ENCODE measurements at places on chromosomes 5 and 9. TPM values are rescaled to one million over a fixed set of nuclear protein-coding genes. Genes with fewer than 3 reads are reported as not detected.

DNA sequence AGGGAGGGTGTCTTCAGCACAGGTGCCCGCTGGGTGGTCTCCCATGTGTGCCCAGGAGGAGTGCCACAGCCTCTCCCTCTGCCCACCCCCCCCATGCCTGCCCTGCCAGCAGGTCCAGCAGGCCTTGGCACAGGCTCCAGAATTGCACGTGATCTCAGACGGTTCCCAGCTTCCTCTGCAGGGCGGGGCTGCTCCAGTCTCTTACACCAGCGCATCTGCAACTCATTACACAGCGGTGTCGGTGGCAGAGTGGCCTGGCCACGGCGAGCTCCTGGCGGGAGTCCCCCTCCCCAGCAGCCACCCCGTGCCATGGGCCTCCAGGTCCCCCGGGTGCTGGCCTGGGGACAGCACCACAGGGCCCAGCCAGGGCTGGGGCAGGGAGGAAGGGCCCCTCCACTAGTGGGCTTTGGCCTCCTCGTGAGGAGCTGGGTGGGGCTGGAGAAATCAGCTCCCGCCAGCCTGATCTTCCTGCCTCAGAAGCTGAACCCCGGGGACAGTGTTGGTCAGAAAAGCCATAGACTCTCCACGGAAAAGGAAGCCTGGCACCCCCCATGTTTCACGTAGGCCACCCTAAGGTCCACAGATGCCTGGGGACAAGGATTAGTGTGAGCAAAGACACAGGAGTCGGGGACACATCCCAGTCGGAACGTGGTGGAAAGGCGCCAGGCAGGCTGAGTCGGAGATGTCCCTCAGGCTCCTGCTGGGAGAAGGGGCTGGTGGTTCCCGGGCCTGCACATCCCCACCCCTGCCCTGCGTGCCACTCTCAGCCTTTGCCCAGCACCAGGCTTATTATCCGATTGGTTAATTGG, 40.2 kb downstream of the RXRA start:
- DNase-seq, result no peak

DNA sequence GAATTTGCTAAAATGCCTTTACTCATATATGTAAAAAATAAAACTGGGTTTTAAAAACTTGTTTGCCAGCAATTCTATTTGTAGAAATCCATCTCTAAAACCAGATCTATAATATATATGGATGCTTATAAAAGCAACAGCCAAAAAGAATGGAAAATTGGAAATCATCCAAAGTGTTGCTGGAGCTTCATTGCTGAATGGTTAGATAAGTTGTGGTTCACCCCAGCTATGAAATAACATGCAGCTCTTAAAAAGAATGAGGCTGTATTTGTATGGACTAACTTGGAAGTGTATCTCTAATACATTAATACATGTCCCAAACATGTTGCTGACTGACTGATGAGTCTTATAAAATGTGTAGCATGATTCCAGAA, 76.2 kb downstream of the STK10 start:
- no peak for DNase-seq

Gene GADD45G
- 4.3 TPM for polyA plus RNA-seq

- no peak for DNase-seq
Measured at GRCh38 chr5:128384068-128384467, 154.0 kb downstream of the FBN2 start.

Data from B cell (primary cell).